Iris pigment epithelial cell (primary cell): ENCODE measurements at places on chromosomes 1 and 21.

DNA sequence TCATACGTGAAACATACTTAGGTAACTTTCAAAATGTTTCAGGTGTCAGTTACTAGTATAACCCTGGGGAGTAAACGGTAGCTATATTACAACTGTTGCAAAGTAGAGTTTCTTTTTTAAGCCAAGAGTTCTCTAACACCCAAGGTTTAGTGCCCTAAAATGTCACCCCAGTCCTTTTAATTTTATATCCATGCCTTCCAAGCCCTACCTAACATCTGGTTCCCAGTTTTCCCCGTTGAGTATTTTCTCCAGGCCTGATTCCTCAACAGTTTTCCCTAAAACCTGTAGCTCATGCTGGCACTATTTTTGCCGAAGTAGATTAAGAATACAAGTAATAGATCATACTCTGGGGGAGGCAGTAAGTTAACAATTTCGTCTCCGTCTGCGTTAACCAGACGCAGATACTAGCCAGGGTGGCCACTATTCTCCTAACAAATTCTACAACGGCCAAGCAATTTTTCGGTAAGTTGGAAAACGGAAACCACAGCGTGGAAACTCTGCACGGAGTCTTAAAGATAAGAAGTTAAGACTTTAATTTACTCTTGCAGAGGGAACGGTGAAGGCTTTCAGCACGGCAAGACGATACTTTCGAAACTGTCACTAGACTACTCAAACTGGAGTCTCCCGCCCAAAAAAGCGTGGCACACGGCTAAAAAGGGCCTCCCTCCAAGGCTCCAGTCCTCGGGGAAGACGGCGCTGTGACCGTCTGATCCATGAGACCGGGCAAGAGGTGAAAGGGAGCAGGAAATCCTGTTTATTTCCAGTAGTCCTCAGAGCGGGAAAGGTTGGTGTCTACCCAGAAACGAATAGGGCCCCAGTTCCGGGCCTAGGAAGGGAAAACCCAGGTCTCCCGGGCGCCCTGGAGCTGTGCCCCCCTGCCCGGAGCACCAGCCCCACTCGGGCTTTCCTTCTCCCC, 945 bp downstream of the SRSF4 start:
- peak; percentile 32 for DNase-seq

DNA sequence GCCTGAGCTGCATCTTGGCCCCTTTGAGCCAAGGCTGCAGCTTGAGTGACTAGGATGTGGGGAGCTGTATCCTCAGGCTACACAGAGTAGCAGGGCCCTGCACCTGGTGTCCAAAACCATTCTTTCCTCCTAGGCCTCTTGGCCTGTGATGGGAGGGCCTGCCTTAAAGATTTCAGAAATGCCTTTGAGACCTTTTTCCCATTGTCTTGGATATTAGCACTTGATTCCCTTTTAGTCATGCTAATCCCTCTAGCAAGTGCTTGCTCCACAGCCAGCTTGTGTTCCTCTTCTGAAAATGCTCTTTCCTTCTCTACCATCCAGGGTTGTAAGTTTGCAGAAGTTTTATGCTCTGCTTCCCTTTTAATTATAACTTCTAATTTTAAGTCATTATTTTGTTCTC, 21.7 kb upstream of the KIRREL1 start:
- DNase-seq, result no peak

- peak; percentile 38 for DNase-seq
These were observed 608.8 kb upstream of the CHRM3 start for GRCh38 chr1:238777551-238777950.

GRCh38 chr1:151858030-151858746, 4.7 kb upstream of the THEM5 start:
- peak; percentile 44 for DNase-seq

- peak; percentile 71 for DNase-seq
These were observed 59.2 kb downstream of the WARS2 start for GRCh38 chr1:119081267-119081666.
